ENCODE measurements at places on chromosomes 2 and 18. TPM values are rescaled to one million over a fixed set of nuclear protein-coding genes. Genes with fewer than 3 reads are reported as not detected.

The ANKRD30BL gene
- not detected for total RNA-seq

The AGBL5 gene
- 31.9 TPM for total RNA-seq

The NT5DC4 gene
- not detected for total RNA-seq

The LCT gene
- total RNA-seq = not detected

The B3GNT7 gene
- total RNA-seq = 2.8 TPM

The CCDC141 gene
- not detected for total RNA-seq
